ENCODE measurements at places on chromosomes 2 and 18.

GRCh38 chr2:129431881-129432280, 547.6 kb upstream of the RAB6C start:
- no peak for DNase-seq

DNA sequence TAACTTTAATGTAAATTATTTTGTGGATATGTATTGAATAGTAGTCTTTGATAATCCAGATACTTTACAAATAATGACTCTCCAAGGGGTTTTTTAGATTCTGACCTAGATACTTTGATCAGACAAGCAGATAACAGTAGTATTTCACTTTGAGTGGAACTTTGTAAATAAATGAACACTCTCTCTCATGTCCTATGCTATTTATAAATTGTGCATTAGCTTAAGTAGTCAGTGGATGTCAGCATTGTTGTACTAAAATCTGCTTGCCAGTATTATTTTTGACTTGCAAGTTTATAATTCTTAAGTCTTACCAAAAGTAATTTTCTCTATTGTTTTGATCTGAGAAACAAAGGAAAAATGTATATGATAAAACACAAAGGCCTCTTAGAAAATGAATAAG, 1113.1 kb upstream of the NRXN1 start:
- DNase-seq = no peak

DNA sequence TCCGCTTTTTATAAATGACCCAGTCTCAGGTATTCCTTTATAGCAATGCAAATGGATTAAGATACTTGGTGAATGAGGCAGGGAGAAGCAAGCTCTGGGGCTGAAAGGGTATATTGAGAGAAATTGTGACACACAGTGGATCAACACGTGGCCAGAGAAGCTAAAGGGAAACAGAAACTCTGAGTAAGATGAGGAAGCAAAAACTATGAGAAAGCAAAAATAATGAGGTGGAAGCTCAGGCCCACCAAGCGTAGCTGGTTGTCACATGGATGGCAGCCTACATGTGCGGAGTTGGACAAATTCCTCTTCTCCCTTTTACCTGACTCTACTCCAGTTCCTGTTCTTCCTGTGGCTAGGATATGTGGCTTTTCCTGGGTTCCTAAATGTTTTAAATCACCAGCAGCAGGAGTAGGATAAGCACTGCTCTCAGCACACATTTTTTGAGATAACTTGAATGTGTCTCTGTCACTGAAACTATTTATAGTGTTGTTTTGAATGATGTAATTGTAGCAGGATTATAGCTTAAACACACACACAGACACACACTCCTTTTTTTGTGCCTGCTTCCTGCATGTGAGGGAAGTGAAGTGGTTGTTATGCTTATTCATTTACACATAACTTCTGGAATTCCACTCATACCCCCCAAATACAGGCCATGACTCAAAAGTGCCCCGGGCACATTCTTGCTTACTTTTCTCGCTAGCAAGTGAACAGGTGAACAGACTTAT, 30.1 kb upstream of the EPC2 start:
- peak; percentile 4 for DNase-seq

DNA sequence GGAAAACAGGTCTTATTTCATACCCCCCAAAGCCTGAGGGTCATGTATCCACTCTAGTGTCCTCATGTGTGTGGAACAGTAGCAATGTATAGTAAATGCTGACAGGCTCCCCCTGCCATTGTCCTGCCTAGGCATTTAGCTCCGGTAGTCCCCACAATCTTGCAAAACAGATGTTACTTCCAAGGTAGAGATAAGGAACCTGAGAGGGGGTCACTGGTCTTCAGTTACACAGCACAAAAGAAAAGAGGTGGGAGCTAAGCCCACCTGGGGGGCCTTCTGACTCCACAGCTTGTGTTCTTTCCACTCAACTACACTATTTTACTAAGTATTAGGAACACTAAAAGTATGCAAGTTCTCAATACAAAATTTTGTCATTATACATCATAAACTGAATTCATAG, 17.4 kb upstream of the FECH start:
- DNase-seq = no peak

- DNase-seq = no peak
Observed at GRCh38 chr2:80330527-80331450, 26.2 kb upstream of the LRRTM1 start.
